LHCN-M2 (cell line): ENCODE measurements at places on chromosomes 2 and 18. TPM values are rescaled to one million over a fixed set of nuclear protein-coding genes. Genes with fewer than 3 reads are reported as not detected.

GRCh38 chr2:217953531-217953932, 49.3 kb downstream of the TNS1 start:
- no peak for DNase-seq

Gene RTP5
- not detected in 2 replicates for total RNA-seq

- DNase-seq = no peak
Measured at GRCh38 chr2:21289989-21290388, 166.2 kb downstream of the TDRD15 start.

Gene ATOH8
- 129 and 179 TPM in 2 replicates for total RNA-seq
